ENCODE measurements at places on chromosomes 2 and 18. TPM values are rescaled to one million over a fixed set of nuclear protein-coding genes. Genes with fewer than 3 reads are reported as not detected.
A peak's percentile ranks its signal among the peaks of the same experiment; 100 is the strongest.

Gene NHEJ1
- 25.7 TPM for total RNA-seq

Gene SIX2
- 0.09 TPM for total RNA-seq

Gene KLHL14
- total RNA-seq: 0.85 TPM

Gene ARID5A
- total RNA-seq: 11.4 TPM

Gene GPATCH11
- total RNA-seq: 9.4 TPM

Gene ADGRF3
- not detected for total RNA-seq

DNA sequence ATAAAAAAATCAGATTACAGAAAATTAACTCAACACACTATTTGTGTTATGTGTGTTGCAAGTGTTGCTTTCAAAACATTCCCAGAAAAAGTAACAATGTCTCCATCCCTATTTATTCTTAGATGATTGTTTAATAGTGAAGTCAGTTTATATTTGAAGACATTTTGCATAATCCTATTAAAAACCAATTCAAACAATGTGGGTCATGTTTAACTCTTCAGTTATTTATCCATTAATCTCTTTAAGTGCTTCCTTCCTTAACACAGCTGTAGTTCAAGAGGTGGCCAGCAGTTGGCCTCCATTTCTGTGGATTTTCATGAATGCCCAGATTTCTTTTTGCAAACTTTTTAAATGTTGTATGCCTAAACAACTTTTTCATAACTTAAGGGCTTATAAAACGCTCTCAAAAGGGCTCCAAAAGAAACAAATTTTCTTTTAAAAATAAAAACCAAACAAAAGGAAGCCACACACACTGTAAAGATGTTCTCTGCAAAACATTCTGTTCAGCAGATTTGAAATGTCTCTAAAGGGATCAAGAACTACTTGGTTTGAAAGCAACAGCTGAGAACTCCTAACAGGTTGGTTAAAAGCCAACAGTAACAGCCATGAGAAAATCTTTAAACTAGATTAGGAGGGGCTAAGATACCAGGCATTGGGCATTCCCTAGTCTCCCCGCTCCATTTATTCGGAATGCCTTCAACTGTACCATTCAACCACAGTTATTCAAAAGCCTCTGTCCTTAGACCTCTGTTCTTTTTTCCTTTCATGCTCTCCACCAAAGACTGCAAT lies 71.5 kb downstream of the THADA start:
- DNase-seq: no peak

DNA sequence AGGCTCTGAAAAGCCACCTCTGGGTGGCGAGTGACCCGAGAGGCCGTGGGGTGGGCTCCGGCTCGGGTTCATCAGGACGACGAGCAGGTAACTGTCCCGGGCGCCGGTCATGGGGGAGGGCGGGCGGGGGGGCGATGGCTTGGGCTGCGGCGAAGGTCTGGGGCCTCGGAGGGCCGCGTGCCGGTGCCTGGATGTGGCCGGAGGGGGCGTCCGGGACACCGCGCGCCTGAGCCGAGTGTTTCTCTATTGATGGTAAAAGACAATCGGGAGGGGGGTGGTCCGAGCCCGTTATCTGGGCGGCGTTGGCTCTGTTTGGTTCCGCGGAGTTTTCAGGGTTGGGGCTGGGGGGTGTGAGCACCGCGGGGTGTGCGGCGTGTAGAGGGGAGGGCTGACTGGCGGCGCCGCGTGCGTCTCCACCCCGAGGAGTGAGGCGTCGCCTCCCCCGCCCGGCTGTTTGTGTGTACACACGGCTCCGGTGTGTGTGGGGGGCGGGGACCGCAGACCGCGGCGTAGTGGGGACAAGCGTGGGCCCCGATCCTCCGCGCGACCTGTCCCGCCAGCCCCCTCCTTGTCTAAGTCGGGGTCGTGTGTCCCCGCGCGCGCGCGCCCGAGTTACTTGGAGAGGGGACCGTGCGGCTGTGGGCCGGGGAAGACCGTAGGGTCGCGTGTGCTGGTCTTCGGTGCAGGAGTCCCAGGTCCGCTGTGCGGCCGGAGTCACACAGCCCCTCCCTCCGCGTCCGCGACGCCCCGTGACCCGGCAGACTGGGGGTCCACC lies 1.6 kb downstream of the CTIF start:
- DNase-seq: peak; percentile 73

DNA sequence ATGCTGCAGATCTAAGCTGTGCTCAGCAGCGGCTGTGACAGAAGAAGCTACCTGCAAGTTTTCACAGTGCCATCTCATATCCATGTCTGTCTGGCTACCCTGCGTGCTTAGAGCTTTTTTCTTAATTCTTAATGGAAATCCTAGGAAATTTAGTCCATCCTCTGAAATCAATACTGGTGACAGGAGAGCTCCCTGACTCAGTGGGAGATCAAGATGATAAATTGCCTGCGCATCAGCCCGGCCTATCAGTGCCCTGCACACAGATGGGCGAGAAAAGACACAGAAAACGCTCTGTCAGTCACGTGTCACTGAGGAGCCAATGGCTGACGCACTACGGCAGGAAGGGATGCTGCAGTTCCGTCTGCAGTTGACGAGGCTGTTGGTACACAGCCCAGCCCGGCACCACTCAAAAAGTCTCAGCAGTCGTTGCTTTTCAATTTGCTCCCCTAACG lies 819.6 kb upstream of the FSHR start:
- DNase-seq: no peak

- DNase-seq: no peak
Measured at GRCh38 chr18:38473535-38473934, 907.9 kb upstream of the CELF4 start.

DNA sequence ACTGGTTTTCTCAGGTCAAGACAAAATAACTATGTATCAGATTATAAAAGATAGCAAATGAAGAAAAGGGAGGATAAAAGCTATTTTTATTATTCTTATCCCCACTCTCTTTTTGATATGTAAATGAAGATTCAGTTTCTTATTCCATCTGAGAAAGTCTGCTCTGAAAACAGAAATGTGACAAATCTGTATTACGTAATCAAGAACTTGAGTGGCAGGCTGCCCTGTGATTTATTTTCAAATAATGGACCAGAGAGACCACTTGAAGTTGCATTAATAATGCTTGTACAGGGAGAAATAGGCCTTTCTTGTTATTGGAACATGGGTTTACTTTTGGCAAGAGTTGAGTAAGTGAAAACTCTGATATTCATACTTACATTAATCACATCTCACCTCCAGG lies 727.4 kb downstream of the DPP10 start:
- DNase-seq: no peak

- peak; percentile 97 for DNase-seq
Measured at GRCh38 chr2:9975805-9976447, 24.4 kb downstream of the GRHL1 start.

GRCh38 chr2:74267068-74267467 lies 68.7 kb downstream of the MTHFD2 start:
- DNase-seq: peak; percentile 3

- DNase-seq: no peak
Measured at GRCh38 chr2:150917961-150918713, 343.5 kb downstream of the RBM43 start.

- no peak for DNase-seq
Measured at GRCh38 chr2:205069928-205070327, 524.7 kb downstream of the PARD3B start.

DNA sequence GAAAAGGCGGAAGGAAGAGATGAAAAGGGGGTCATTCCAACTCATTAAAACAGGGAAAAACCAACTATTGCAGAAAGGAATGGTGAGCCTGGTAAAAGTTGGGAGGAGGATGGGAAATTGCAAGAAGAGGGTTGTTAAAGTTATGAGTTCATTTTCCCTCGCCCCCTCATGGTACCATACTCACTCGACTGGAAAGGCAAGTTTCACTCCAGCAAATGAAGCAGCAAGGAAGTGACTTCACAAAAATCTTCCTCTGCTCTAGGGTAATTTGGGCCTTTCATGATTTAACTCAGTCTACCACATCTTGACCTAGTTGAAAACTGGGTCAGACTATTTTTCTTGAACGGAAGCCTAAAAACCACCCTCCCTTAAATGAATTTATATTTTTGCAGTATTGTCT lies 22.8 kb upstream of the DAW1 start:
- DNase-seq: no peak

All from dermis blood vessel endothelial cell (primary cell).